ENCODE measurements at places on chromosomes 3 and 15. TPM values are rescaled to one million over a fixed set of nuclear protein-coding genes. Genes with fewer than 3 reads are reported as not detected.

EIF4E3 gene
- 55.1 TPM for polyA plus RNA-seq

DNA sequence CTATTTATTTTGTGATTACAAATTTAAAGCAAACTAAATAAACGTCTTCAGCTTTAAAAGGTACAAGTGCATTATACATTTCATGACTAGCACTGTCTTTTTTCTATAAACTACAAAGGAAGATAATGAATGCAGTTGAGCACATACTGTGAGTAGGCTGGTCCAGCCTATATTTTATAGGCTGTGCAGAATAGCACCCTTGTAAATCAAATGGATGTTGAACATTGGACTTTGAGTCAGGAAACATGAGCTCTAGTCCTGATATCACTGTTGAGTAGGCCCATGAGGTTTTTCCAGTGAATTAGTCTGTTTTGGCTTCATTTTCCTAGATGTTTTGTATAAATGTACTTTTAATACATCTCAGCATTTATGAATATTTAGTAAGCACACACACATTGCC is 447.3 kb upstream of the KCNMB2 start:
- no peaks in the 10 kb centered on the region for H3K27me3 ChIP-seq
- no peaks in the 10 kb centered on the region for H3K36me3 ChIP-seq
- DNase-seq: no peak
- no peak overlapping the region for H3K4me3 ChIP-seq
- peaks cover 18% of the 10 kb centered on the region for H3K4me1 ChIP-seq
- no peak overlapping the region for H3K27ac ChIP-seq

DNA sequence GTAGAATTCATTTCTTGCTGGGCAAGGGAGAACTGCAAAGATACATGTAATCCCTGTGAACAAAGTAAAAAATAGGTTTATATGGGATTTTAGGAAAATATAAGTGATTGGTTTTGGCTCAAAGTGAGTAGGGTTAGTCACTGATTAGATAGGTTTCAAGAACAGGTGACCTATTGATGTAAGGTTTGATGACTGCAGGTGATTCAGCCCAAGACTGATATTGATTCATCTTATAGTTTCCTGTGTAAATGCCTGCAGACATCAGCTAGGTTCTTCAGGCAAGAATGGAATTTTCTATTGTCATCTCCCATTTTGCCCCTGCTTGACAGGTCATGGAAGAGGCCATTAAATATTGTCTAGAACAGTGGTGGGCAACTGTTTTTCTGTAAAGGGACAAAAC is 23.9 kb upstream of the ARID3B start:
- no peaks in the 10 kb centered on the region for H3K27me3 ChIP-seq
- H3K4me1 ChIP-seq: no peaks in the 10 kb centered on the region
- H3K27ac ChIP-seq: no peak overlapping the region
- no peak for DNase-seq
- no peaks in the 10 kb centered on the region for H3K36me3 ChIP-seq
- no peak overlapping the region for H3K4me3 ChIP-seq

GRCh38 chr15:58921267-58921790 is 12.2 kb downstream of the SLTM start:
- H3K36me3 ChIP-seq: peaks cover 16% of the 10 kb centered on the region
- no peaks in the 10 kb centered on the region for H3K27me3 ChIP-seq
- H3K4me3 ChIP-seq: no peak overlapping the region
- peaks cover 28% of the 10 kb centered on the region for H3K4me1 ChIP-seq

DNA sequence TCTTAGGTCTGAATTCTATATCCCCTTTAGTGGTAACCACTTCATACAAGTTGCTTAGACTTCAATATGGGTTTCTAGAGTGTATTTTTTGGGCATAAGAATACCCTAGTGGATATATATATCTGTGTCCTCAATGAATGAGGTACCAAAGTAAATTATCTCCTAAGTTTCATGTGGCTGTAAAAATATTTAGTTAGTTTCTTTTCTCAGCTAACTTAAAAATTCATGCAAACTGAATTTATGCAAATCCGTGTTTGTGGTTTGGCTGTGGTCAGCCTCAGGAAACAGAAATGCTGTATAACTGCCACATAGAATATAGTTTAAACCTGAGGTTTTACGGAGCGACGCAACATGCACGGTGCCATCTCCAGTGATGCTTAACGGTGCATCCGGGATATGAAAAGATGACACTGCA is 80.3 kb downstream of the PEX5L start:
- H3K27me3 ChIP-seq: no peaks in the 10 kb centered on the region
- no peak overlapping the region for H3K4me3 ChIP-seq
- peaks cover 13% of the 10 kb centered on the region for H3K4me1 ChIP-seq
- no peak overlapping the region for H3K27ac ChIP-seq
- H3K36me3 ChIP-seq: no peaks in the 10 kb centered on the region

DNA sequence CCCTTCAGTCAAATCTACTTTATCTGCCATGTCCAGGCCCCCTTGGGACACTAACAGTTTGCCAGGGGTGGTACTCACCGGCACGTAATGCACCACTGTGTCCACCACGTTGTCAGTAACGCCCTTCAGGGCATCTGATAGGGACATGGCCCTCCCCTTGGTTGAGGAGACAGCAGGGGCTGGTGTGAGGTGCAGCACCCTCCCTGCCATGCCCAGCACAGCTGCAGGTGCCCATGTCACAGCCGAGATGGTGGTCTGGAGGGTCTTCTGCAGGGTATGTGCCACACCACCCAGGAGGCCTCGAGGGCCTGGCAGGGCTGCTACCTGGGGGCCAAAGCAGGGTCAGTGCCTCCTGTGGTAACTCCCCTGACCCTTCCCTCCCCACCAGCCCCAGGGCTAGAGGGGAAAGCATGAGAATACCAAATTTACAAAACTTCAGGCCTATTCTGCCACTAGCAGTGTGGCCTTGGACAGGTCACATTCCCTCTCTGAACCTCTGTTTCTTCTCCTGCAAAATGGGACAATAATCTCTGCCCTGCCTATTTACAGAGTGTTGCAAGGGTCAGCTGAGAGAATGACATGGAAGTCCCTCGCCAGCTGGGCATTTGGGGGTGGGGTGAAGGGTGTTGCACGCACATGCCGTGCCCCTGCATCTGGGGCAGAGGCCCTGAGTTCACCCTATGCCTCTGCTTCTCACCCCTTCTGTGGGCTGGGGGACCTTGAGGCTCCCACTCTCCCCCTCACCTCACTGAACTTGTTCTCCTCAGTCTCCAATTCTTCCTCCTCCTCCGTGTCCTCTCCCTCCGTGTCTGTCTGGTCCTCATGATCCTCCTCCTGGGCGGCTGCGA is 11.8 kb upstream of the KIF7 start:
- H3K4me3 ChIP-seq: no peak overlapping the region
- peaks cover 12% of the 10 kb centered on the region for H3K27me3 ChIP-seq
- DNase-seq: no peak
- no peak overlapping the region for H3K27ac ChIP-seq
